ENCODE measurements at places on chromosomes 2 and 18.

- DNase-seq = peak; percentile 79
Observed at GRCh38 chr2:55365303-55365702, 54.4 kb downstream of the CCDC88A start.

DNA sequence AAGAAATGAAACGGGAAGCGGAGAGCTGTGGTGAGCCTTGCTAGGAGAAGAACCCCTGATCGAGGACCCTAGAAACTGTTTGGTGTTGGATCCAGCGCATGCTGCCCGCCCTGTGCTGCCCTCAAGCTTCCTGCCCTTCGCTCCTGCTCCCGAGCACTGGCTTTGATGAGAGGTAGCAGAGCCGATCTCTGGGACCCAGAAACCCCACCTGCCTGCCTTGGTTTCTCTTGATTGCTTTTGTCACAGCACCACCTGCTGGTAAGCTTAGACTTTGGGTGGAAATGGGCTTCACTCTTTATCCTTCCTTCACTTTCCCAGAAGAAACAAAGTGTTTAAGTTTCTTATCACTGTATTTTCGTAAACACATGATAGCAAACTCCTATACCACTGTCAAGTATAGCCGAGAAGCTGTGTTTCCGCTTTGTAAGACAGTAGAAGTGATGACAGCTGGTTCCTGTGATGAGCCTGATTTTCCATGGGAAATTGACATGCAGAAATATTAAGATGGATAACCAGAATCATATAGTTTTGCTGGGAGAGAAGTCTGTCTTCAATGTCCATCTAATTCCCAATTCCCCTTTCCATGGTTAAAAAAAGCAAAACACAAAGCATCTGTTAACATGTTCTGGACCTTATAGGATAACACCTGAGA is 267.4 kb downstream of the PHLPP1 start:
- peak; percentile 42 for DNase-seq

DNA sequence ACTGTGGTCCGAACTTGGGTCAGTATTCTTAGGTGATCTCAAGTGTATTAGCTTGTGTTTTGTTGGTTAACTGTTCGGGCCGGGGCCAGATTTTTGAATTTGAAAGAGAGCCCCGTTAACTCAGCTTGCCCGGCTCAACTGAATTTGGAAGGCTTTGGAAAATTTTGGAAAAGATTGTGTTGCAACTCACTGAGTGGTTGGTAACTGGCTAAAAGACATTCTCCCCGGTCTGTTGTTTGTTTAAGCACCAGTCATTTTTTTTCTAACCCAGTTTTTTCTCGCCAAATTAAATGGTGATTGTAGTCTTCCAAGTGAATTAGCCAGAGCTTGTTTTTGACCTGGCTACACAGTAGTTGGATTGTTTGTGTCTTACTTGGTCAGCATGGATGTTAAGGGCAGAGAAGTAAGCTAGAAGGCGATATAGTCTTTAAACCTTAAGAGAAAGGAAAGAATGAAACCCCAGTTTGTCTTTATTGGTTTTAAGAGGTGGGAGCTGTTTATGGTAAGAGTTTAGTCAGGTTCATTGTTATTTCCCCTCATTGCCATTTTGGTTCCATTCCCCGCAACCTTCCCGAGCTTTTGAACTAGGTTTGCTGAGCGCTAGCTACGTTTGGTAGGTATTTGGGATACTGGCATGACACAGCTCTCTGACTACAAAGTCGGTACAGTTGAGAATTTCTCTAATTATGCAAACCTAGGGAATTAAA is 2.4 kb downstream of the MAP4K4 start:
- DNase-seq = no peak

DNA sequence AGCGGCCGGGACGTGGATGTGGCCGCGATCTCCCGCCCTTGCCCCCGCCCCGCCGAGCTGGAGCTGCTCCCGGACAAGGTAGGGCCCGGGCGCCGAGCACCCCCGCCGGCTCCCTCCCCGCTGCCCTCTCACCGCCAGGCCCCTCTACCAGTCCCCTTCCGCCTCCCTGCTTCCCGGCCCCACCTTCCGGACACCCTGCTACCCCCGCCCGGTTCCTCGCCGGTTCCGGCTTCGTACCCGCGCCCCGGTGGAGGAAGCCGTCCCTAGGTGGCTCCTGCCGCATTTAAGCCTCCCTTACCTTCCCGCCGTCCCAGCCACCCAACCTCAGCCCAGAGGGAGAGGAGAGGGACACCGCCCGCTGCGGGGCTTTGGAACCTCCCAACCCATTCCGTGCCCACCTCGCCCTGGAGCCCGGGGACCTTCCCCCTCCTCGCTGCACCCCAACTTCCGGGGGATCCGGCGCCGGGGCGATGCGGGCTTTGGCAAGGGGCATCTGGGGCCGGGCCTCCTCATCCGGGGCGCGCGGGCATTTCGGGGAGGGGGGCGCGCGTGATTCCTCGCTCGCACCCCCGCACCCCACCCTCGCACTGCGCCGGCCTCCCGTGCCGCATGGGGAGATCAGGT is 475 bp downstream of the B3GNT2 start:
- DNase-seq = peak; percentile 41

GRCh38 chr2:120564213-120565094 is 171.2 kb upstream of the GLI2 start:
- no peak for DNase-seq

DNA sequence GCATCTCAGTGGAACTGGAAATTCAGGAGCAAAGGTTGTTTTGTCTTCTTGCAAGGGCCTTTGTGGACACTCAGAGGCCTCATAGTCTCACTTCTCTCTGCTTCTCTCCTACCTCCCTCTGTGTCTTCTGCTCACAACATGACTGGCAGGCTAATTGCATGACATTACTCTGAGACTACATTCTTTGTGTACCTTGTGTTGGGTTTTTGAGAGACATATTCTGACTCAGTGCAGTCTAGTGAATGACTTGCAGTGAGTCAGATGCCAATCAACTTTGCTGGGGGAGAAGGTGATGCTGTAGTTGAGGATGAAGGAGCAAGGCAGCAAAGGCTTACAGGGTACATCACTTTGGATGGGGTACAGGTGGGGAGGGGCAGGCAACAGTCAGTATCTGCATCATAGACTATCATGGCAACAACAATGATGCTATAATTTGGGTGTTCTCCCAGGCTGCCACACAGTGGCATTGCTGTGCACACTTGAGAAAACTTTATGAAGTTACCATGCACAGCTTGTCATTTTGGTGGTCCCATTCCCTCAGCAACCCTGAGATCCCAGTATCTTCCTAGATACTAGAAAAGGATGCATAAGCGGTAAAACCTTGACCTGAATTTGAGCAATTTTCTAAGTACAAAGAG is 69.3 kb upstream of the SLC16A14 start:
- DNase-seq = no peak

- DNase-seq = no peak
Observed at GRCh38 chr2:224690868-224691267, 25.3 kb downstream of the CCDC195 start.

GRCh38 chr2:42827647-42828486 is 35.5 kb upstream of the HAAO start:
- peak; percentile 65 for DNase-seq

DNA sequence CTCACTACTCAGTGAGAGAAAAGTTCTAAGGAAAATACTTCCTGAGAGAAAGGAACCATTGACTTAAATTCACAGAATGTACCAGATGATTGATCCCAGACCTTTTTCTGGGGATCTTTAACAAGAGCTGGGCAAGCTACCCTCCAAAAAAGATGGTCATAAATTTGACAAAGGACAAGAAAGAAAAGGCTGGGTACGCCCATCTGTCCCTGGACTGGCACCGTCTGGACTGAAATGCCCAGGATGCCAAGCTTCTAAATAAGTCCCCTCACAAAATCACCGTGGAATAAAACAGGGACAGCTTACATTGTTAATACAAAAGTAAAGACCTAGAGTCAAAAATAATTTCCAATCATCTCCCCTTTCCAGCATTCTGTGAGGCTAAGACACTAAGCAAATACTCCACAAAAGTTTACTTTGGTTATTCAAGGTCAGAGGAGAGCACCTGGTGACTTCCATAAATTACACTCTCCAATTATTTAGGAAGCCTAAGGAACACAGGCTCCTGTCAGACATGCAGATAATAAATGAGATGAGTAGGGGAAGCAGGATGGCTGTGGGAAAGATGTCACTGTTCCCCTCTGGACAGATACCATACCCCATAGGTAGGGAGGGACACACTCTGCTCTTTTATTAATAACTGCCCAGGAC is 69.9 kb downstream of the UXS1 start:
- no peak for DNase-seq

- no peak for DNase-seq
Observed at GRCh38 chr2:127003070-127003800, 103.7 kb downstream of the BIN1 start.

DNA sequence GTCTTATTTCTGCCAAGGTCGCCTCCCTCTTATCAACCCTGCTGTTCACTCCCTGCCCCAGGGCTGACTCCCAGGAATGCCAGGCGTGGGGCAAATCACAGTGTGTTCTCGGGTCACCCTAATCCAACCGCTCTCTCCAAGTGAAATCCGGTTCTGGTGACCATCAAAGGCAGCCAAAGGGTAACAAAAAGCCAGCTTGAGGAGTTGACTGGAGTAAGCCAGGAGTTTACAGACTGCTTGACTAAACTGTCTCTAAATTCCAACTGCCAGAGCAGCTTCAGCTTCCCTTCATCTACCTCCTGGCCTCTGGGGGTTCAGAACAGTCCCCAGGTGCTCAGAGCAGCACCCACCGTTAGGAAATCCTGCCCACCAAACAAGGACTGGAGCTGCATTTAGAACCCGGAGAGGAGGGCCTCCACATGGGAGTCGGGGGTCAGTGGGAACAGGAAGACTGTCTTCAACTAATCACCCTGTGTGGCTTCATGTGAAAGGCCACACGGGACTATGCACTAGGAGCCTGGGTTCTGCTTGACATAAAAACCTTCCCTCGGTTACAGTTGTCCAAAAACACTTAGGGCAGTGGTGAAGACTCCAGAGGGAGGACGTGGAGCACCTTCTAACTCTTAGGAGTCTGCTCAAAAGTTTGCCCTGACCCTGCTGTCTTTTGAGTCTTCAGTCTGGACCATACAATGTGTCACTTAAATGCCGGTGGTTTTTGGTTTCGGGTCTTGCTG is 24.2 kb upstream of the MCFD2 start:
- DNase-seq = no peak

DNA sequence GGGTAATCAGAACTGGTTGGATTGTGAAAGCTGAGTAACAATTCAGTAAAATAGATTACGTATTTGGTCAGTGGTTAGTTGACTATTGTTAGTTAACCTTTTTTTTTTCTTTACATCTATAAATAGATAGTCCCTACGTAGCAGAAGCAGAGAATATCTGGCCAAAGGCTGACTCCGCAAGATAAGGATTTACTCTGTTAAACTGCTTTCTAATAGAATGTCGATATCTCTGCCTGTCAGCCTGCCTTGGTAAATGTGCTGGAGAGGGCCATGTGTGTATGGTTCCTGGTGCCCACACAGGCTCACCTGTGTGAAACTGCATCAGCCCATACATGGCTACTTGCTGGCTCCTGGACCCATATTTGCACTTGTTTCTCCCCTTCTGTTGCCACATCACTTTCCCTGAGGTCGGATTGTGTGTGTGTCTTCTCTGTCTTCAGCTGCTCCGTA is 94.4 kb downstream of the CRIM1 start:
- DNase-seq = no peak

- DNase-seq = no peak
Observed at GRCh38 chr2:23660237-23660636, 266.7 kb downstream of the ATAD2B start.

DNA sequence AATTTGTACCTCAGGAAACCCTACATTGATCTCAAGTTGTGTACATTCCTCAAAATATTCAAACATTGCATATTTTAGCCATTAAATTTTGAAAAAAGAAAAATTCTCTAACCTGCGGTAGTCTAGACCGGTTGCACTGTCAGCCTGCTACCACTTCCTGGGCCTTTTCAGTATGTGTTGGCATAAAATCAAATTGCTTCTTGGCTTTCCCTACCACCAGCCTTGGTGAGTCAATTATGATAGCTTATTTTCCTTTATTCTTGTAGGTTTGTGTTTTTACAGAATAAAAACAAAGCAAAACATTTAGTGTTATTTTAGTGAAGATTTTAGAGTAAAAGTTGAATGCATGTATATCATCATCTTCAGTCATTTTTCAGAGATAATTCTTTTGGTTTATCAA is 61.2 kb downstream of the FAM171B start:
- no peak for DNase-seq

- no peak for DNase-seq
Observed at GRCh38 chr2:58228299-58228698, 12.8 kb downstream of the FANCL start.

GRCh38 chr18:77851802-77852201 is 602.2 kb downstream of the GALR1 start:
- no peak for DNase-seq

GRCh38 chr2:109134741-109135358 is 5.8 kb downstream of the SH3RF3 start:
- no peak for DNase-seq

- DNase-seq = no peak
Observed at GRCh38 chr18:50961974-50962373, 5.9 kb upstream of the ELAC1 start.

DNA sequence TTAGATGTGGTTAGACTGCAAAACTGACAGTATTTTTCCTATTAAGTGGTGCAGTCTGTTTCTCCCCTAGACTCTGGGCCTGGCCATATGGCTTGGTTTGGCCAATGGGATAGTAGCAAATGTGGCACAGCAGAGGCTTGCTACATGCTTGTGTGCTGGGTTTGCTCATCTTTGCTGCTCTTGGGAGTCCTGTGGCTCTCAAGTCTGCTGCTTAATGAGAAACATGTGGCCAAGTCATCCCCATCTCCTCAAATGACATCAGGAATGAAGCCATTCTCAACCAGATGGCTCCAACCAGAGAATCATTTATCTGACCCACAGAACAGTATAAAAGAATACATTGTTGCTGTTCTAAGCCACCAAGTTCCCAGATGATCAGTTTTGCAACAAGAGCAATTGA is 57.1 kb upstream of the PAX3 start:
- DNase-seq = no peak

Measured in AML-193 (cell line).